ENCODE measurements at places on chromosomes 3 and 15.

GRCh38 chr3:174440253-174440701 is 418.9 kb upstream of the NAALADL2 start:
- DNase-seq = peak; percentile 51

GRCh38 chr3:17808994-17809393 is 66.6 kb upstream of the TBC1D5 start:
- peak; percentile 94 for DNase-seq

GRCh38 chr3:62562017-62562416 is 188.7 kb upstream of the FEZF2 start:
- no peak for DNase-seq

DNA sequence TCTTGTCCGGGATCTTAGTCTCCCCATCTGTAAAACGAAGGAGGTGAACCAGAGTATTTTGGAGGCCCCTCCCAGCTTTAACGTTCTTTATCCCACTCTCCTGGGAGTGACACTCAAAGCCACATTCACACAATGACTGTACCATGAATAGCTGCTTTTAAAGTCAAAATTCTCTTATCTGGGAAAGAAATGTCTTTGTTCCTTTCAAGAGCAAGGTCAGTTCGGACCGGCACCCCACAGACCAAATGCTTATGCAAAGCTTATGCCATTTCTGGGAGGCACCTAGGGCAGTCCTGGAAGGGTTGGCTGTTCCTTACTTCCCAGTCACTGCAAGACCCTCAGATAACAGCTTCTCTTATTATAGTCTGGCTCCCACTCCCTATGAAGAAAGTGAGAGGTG is 53.5 kb upstream of the WNT5A start:
- DNase-seq = no peak

- DNase-seq = no peak
Measured at GRCh38 chr15:51186181-51186705, 91.5 kb upstream of the TNFAIP8L3 start.

DNA sequence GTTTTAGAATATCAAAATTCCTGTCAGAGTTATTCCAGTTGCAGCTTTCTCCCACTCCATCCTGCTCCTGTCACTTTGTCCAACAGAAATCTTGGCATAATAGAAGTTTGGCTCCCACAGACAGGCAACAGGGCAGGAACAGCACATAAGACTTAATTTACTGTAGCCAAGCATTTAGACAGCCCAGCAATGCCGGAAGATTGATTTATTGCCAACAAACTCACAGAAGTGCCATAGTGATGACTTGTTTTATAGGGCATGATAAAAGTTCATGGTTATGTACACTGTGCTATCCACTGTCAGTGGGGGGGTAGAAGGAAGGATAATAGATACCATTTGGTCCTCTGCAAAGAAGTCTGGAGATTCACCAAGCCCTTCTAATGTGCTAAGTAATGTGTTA is 98.3 kb upstream of the CBLB start:
- no peak for DNase-seq

GRCh38 chr3:100209948-100210771 is 50.6 kb upstream of the TBC1D23 start:
- no peak for DNase-seq

All from hematopoietic multipotent progenitor cell treated with erythropoietin and hydrocortisone succinate and interleukin-3 and kit ligand, for 8 days (in vitro differentiated cells).